HS-27A (cell line): ENCODE measurements at places on chromosomes 6 and 20.
A peak's percentile ranks its signal among the peaks of the same experiment; 100 is the strongest.

- DNase-seq, result no peak
Observed at GRCh38 chr6:142757852-142758628, 186.9 kb downstream of the HIVEP2 start.

DNA sequence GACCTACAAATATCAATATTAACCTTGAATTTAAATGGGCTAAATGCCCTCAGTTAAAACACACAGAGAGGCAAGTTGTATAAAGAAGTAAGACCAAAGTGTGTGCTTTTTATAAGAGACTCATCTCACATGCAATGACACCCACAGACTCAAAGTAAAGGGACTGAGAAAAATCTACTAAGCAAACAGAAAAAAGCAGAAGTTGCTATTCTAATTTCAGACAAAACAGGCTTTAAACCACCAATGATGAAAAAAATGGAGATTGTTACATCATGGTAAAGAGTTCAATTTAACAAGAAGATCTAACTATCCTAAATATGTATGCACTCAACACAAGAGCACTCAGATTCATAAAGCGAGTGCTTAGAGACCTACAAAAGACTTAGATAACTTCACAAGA, 741.9 kb upstream of the MARCKS start:
- no peak for DNase-seq

DNA sequence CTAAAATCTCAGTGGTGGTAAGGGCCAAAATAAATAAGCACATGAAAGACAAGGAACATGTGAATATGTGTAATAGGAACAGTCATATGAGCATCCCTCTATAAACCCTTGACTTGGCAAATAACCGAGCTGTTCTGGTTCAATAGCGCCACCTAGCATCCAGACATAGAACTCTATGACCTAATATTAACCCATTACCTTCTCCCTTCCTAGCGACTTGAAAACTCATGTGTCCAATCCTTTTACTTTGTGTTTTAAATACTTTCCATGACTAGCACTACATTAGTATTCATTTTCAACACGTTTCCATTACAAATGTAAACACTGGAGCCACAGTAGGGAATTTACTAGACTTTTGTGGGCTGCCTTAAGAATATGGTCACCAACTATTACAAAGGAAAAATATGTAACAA, 279.7 kb downstream of the UST start:
- DNase-seq, result peak; percentile 91

- DNase-seq, result no peak
Observed at GRCh38 chr6:106772270-106773142, 143.1 kb downstream of the QRSL1 start.

- DNase-seq, result no peak
Observed at GRCh38 chr6:35147026-35147425, 5.9 kb upstream of the TCP11 start.

DNA sequence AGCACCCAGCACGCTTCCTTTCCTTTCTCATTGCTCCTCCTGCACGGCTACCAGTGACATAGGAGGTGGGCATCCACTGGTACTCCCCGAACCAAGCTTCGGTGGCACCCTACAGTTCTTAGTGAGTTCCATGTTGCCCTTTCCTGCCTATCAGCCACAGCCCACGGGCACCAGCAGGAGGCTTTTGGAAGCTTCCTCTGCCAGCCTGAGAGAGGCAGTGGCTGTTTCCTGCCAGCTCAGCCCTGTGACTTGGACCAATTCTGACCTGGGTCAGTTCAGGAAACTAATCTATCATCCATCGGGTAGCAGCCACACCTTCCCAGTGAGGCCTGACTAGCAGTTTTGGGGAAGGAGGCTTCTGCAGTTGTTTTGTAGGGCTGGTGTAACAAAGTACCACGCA, 176.4 kb upstream of the UST start:
- no peak for DNase-seq

GRCh38 chr6:96760153-96760687, 77.1 kb downstream of the GPR63 start:
- DNase-seq, result no peak

- DNase-seq, result no peak
Observed at GRCh38 chr6:153947808-153948447, 91.1 kb upstream of the OPRM1 start.
